ENCODE measurements at places on chromosomes 12 and 14. TPM values are rescaled to one million over a fixed set of nuclear protein-coding genes. Genes with fewer than 3 reads are reported as not detected.

SIX1 gene
- 8.6 TPM for total RNA-seq

HOXC11 gene
- total RNA-seq = not detected

RPS26 gene
- 307 TPM for total RNA-seq

LRRC43 gene
- not detected for total RNA-seq

PRB2 gene
- total RNA-seq = not detected

CLEC7A gene
- not detected for total RNA-seq

GRCh38 chr14:97381309-97381708, 584.1 kb downstream of the VRK1 start:
- H3K27me3 ChIP-seq = no peaks in the 10 kb centered on the region
- H3K4me3 ChIP-seq = no peak overlapping the region
- no peaks in the 10 kb centered on the region for H3K36me3 ChIP-seq

DNA sequence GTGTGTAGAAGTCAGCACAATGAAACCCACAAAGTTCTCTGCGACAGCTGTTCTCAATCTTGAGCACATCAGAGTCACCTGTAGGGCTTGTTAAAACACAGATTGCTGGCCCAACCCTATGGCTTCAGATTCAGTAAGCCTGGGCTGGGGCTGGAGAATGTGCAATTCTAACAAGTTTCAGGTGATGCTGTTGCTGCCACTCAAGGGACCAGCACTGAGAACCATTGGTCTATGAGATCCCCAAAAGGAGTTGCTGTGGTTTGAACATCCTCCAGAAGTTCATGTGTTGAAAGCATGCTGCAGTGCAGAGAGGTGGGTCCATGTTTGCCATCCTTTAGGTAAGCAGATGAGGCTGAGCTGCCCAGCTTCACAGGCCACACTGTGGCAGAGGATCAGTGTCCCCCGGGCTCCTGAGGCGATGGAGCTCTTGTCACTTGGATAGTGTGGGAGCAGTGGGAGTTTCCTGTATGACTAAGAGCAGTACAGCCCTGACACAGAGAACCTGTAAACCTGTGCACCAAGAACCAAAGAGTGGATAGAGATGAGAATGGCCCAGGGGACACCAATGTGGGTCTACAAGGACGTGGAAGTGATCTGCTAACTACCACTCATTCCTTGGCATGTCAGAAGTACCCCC, 8.0 kb upstream of the RTRAF start:
- no peaks in the 10 kb centered on the region for H3K36me3 ChIP-seq
- no peak for DNase-seq
- H3K4me1 ChIP-seq = no peaks in the 10 kb centered on the region

DNA sequence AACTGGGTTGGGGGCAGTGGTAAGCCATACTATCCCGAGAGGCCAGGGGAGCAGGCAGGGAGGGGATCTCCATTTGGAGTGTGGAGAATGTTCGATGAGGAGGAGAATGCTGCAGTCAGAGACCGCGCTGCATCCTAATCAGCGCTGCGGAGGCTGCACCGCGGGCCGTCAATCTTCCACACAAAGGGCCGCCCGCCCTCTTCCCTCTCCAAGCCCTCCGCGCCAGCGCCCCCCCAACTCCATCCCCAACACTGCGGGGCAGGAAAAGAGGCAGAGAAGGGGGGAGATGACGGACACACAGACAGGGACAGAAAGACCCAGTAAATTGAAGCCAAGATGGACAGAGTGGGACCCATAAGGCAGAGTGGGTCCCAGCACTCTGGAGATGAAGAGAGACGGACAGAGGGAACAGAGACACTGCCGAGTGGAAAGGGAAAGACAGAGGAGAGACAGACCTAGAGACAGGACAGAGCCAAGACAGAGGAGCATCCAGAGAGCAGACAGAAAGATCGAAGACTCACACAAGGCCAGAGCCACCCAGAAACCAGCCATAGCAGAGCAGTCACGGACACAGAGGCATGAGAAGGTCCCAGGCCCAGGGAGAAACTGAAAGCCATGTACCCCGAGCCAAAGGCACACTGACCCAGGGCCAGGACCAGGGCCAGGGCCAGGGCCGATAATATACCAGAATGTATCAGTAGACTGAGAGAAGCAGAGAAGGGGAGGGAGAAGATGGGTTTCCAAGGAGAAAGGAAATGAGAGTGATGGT, 3.5 kb downstream of the CISTR start:
- no peak for DNase-seq
- H3K36me3 ChIP-seq = no peaks in the 10 kb centered on the region
- no peak overlapping the region for H3K4me3 ChIP-seq
- no peak overlapping the region for H3K27ac ChIP-seq
- peaks cover 4% of the 10 kb centered on the region for H3K4me1 ChIP-seq

GRCh38 chr12:88202500-88202899, 60.4 kb downstream of the TMTC3 start:
- DNase-seq = peak; percentile 13
- H3K27me3 ChIP-seq = no peaks in the 10 kb centered on the region
- peaks cover 11% of the 10 kb centered on the region for H3K4me1 ChIP-seq
- H3K27ac ChIP-seq = no peak overlapping the region

- DNase-seq = peak; percentile 100
- peak overlapping the region; percentile 0 for H3K27ac ChIP-seq
- H3K36me3 ChIP-seq = peaks cover 61% of the 10 kb centered on the region
- H3K4me3 ChIP-seq = no peak overlapping the region
- peaks cover 3% of the 10 kb centered on the region for H3K4me1 ChIP-seq
Measured at GRCh38 chr12:58877243-58877743, 43.0 kb downstream of the LRIG3 start.

- peaks cover 87% of the 10 kb centered on the region for H3K27me3 ChIP-seq
- H3K4me3 ChIP-seq = peak overlapping the region; percentile 67
- no peaks in the 10 kb centered on the region for H3K4me1 ChIP-seq
- no peak overlapping the region for H3K27ac ChIP-seq
- DNase-seq = no peak
Measured at GRCh38 chr12:94148739-94149118, 352 bp downstream of the PLXNC1 start.

GRCh38 chr12:42625611-42626010, 36.1 kb upstream of the PRICKLE1 start:
- no peak for DNase-seq
- no peaks in the 10 kb centered on the region for H3K4me1 ChIP-seq
- H3K27me3 ChIP-seq = peaks cover 6% of the 10 kb centered on the region

DNA sequence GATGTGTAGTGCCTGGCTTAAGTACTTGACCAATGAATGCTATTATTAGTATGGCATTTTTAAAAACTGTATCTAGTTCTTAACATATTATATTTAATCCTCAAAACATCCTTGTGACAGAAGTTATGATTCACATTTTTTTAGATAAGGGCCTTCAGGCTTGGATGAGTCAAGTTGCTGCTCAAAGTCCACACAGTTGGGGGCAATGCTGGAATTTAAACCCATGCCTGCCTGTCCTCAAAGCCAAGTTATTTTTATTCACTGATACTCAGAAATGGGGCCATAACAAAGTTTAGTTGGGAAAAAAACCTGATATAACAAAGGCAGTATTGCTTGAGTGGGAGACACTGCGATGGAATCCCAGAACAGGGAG, 50.6 kb downstream of the RFX4 start:
- H3K27me3 ChIP-seq = 0 out of 2 replicates have a peak, but pooled peaks cover 2% of the 10 kb centered on the region
- no peak for DNase-seq
- H3K4me3 ChIP-seq = no peak overlapping the region
- H3K36me3 ChIP-seq = no peaks in the 10 kb centered on the region
- H3K4me1 ChIP-seq = no peaks in the 10 kb centered on the region

DNA sequence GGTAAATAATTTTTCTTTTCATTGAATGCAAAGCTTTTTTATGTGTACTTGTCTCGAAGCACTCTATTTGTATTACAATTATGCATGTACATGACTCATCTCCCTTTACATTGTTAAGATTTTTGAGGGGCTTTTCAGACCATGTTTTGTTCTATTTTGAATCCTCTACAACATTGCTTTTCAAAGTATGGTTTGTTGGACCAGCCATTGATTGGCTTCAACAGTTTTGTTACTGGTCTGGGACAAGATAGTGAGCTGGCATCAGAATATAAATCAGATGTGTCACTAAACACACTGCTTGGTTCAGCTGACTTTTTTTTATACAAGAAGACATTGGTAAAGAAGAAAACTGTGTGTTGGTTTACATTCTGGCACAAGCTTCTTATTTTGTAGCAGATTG, 122.3 kb downstream of the MON2 start:
- H3K36me3 ChIP-seq = peaks cover 12% of the 10 kb centered on the region
- H3K4me3 ChIP-seq = no peak overlapping the region
- H3K27me3 ChIP-seq = no peaks in the 10 kb centered on the region
- no peak overlapping the region for H3K27ac ChIP-seq
- DNase-seq = peak; percentile 45
- peaks cover 5% of the 10 kb centered on the region for H3K4me1 ChIP-seq

- H3K27ac ChIP-seq = peak overlapping the region; percentile 47
- no peaks in the 10 kb centered on the region for H3K36me3 ChIP-seq
- no peaks in the 10 kb centered on the region for H3K27me3 ChIP-seq
- no peak overlapping the region for H3K4me3 ChIP-seq
- peaks cover 6% of the 10 kb centered on the region for H3K4me1 ChIP-seq
Measured at GRCh38 chr12:64616201-64616600, 5.9 kb downstream of the RASSF3 start.

DNA sequence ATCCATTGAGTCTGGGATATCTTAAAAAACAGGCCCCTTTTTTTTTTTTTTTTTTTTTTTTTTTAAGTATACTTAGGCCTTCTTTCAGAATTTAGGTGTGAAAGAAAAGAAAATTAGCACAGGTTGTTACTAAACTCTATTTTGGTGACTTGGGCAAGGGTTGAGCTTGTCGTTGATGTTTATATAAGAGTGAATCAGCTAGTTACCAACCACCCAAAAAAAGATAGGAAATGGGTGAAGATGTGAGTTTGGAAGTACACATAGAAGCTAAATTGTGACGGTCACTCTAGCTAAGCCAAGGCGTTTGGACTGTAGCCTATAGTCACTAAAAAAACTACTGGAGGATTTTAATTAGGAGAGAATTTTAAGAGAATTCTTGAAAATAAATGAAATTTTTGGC, 1247.2 kb downstream of the AACS start:
- no peak for DNase-seq
- H3K36me3 ChIP-seq = no peaks in the 10 kb centered on the region
- H3K27me3 ChIP-seq = no peaks in the 10 kb centered on the region
- no peak overlapping the region for H3K27ac ChIP-seq

- H3K4me1 ChIP-seq = no peaks in the 10 kb centered on the region
- no peaks in the 10 kb centered on the region for H3K27me3 ChIP-seq
- no peaks in the 10 kb centered on the region for H3K36me3 ChIP-seq
- no peak for DNase-seq
Measured at GRCh38 chr12:129868575-129868974, 35.2 kb downstream of the TMEM132D start.

GRCh38 chr12:89875225-89875624, 166.6 kb upstream of the ATP2B1 start:
- peak; percentile 81 for DNase-seq
- H3K27me3 ChIP-seq = no peaks in the 10 kb centered on the region
- H3K4me1 ChIP-seq = peaks cover 9% of the 10 kb centered on the region

DNA sequence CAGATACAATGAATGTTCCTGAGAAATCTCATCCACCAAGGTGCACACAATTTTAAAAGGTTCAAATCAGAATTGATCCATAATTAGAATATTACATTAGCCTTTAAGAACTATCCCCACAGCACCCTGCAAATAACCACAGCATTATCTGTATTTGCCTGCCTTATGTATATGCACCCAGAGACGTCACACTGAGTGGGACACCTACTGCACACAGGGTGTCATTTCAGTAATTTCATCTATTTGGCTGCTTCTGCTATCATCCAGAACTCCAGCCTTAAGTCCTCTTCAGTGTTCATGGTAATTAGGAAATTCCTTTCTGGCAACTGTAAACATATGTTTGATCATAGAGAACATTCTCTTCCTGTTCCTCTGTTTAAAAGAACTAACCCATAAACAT, 298.4 kb downstream of the SYT1 start:
- no peaks in the 10 kb centered on the region for H3K27me3 ChIP-seq
- DNase-seq = no peak
- no peaks in the 10 kb centered on the region for H3K4me1 ChIP-seq
- H3K4me3 ChIP-seq = no peak overlapping the region
- no peak overlapping the region for H3K27ac ChIP-seq

DNA sequence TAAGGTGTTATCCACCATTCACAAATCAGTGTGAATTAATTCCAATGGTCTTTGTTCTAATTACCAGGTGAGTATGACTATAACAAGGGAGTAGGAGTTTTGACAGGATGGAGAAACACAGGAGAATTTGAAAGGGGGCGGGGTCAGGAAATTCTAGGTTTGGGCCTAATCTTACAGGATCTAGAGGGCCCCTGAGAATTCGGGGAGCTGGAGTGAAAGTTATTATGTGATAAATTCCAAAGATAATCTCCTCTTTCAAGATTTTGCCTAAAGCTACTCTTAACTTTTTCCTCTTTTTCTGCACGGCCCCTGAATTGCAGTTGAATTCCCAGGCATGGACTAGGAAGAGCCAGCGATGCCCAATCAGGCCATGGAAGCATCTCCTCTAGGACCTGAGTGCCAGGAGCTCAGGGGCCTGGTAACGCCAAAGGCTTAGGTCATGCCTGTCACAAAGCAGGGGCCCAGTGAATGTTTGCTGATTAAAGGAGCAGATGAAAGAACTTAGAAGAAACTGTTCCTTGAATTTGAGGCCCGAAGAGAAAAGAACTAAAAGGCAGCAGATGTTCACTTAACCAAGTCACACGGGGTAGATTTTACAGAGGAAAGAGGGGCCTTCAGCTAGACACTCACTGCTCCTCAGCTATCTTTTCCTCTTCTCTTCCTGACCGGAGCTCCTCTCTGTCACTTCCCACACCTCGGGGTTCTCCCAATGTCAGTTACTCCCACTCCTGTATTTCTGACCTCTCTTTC, 195.5 kb downstream of the PPM1H start:
- no peaks in the 10 kb centered on the region for H3K36me3 ChIP-seq
- DNase-seq = no peak
- H3K27ac ChIP-seq = no peak overlapping the region
- H3K27me3 ChIP-seq = no peaks in the 10 kb centered on the region
- H3K4me3 ChIP-seq = no peak overlapping the region

DNA sequence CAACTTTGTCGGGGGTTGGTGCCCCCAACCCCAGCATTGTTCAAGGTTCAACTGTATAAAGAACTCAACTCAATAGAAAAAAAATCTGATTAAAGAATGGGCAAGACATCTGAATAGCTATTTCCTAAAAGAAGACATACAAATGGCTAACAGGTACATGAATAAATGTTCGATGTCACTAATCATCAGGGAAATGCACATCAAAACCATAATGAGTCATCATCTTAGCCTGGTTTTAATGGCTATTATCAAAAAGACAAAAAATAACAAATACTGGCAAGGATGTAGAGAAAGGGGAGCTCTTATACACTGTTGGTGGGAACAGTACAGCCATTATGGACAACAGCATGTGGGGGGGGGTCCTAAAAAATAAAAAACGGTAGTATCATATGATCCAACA, 28.7 kb downstream of the NPAS3 start:
- no peaks in the 10 kb centered on the region for H3K27me3 ChIP-seq
- H3K4me3 ChIP-seq = no peak overlapping the region
- H3K4me1 ChIP-seq = no peaks in the 10 kb centered on the region
- no peak overlapping the region for H3K27ac ChIP-seq
- no peak for DNase-seq
- no peaks in the 10 kb centered on the region for H3K36me3 ChIP-seq

DNA sequence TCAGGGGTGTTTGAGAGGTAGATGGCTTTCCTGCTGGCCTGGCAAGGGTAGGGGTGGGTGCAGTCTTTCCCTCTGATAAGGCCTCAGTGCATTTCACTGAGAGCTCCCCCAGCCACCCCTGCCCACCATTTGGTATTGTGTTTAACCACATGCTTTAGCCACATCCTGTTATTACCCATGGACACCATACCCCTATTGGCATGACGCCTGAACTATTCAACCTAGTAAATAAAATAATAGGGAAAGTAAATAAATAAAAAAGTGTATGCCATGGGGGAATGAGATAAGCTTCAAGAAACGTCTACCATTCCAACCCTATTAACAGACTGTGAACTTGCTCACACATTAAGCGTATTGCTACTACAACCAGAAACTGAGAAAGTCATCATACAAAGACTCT, 7.6 kb upstream of the LGR5 start:
- H3K27me3 ChIP-seq = no peaks in the 10 kb centered on the region
- no peaks in the 10 kb centered on the region for H3K4me1 ChIP-seq
- no peak overlapping the region for H3K4me3 ChIP-seq
- no peaks in the 10 kb centered on the region for H3K36me3 ChIP-seq
- H3K27ac ChIP-seq = no peak overlapping the region
